ENCODE measurements at places on chromosomes 16 and 17.

- DNase-seq, result no peak
Observed at GRCh38 chr16:4982056-4982867, 24.1 kb downstream of the SEC14L5 start.

- no peak for DNase-seq
Observed at GRCh38 chr16:6317934-6318333, 1014.7 kb upstream of the RBFOX1 start.

DNA sequence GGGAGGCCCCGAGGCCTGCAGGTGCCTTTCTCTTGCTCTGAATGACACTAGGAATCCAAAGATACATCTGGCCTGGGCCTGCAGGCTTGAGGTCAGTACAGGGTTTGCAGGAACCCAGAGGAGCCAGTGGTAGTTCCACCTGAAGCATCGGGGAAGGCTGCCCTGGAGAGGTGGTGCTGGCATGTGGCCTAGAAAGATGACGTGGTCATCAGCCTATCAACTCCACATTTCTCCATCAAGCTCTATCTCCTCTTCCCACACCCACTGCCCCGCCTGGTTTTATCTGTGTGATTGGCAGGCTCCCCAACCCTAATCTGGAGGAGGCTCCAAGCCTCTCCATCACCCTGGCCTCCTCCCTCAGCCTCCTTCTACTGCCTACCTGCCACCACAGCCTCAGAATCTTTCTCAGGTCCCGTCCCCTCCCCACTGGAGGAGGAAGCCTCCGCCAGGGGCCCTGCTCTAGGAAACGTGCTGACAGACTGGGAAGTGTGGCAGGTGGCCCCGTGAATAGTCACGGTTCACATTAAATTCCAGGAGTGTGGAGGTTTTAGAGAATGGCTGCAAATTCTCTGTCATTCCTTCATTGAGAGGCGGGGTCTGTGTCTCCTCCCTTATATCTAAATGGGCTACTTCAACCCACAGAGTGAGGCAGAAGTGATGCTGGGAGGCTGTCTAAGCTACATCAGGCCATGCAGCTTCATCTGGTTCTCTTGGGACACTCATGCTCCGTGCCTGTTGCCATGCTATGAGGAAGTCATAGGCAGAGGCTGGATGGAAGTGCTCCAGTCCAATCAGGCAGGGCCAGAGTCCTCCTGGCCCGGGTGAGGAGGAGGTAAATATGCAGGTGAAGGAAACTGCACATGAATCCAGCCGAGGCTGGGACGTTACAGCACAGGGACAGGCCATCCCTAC lies 11.4 kb upstream of the MAP2K3 start:
- no peak for DNase-seq

- DNase-seq, result no peak
Observed at GRCh38 chr17:58920773-58921172, 165.1 kb downstream of the PPM1E start.

- DNase-seq, result no peak
Observed at GRCh38 chr16:87415441-87415840, 23.3 kb downstream of the MAP1LC3B start.

DNA sequence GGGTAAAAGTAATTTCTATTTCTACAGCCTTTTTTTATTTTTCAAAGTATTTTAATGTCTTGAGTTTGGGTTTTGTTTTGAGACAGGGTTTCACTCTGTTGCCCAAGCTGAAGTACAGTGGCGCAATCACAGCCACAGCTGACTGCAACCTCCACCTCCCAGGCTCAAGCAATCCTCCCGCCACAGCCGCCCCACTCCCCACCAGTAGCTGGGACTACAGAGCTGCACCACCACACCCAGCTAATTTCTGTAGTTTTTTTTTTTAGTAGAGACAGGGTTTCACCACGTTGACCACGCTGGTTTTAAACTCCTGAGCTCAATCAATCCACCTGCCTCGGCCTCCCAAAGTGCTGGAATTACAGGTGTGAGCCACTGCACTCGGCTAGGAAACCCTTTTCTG lies 44.0 kb downstream of the TUBD1 start:
- no peak for DNase-seq

DNA sequence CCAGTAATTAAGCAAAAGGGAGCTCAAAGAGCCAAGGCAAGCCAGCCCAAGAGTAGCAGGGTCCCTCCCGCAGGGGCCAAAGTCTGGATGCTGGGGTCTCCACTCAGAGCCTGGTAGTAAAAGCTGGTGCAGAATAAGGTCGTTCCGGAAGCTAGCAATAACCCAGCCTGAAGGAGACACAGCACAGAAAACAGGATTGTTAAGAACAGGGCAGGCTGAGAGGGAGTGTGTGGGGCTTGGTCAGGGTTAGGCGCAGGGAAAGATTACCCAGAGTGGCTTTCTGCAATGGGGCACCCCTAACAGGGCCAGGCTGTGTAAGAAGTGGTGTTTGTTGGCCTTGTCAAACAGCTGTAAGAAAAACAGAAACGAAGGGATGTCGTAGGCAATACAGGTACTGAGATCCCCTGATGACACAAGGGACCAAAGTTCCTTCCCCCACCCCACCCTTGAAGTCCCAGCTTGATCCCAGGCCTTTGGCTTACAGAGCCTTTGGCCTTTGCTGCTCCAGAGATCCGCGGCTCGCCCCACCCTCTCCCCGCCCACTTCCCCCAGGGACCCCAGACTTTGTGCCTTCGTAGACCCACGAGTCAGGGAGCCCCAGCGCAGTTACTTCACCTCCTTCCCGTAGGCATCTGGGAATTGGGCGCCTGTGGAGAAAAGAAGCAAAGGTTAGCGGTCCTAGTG lies 712 bp downstream of the TMEM256 start:
- DNase-seq, result peak; percentile 42

DNA sequence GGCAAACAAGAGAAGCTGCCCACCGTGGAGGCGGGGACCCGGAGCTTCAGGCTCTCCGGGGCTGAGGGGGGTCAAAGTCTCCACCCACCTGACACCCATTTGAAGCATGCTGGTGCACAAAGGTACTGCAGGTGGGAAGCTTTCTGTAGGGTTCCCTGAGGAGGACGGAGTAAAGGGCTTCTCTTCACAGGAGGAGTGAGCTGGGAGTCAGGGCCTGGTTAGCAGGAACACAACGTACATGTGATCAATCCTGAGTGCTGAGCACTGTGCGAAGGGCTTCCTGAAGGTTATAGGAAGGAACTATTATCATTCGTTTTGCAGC lies 252.9 kb upstream of the RPL38 start:
- DNase-seq, result peak; percentile 22

Measured in SK-MEL-5 (cell line).